ENCODE measurements at places on chromosomes 4 and X.

DNA sequence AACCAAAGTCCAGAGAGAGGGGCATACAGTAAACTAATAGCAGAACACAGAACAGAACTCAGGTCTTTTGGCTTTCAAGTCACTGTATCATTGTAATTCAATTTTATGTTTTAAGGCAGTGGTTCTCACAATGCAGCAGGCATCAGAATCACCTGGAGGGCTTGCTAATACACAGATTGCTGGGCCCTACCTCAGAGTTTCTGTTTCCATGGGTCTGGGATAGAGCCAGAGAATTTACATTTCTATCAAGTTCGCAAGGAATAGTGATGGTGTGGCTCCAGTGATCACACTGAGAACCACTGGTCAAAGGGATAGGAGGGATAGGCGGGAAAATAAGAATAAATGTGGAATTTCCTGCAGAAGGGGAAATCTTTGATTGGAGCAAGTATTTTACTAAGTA lies 36.7 kb downstream of the LANCL3 start:
- peak; percentile 3 for DNase-seq
- no peaks in the 10 kb centered on the region for H3K36me3 ChIP-seq
- no peaks in the 10 kb centered on the region for H3K4me1 ChIP-seq

GRCh38 chrX:41921492-41922430 lies 1.6 kb downstream of the CASK start:
- H3K36me3 ChIP-seq: no peaks in the 10 kb centered on the region
- no peak overlapping the region for H3K27ac ChIP-seq
- peak; percentile 13 for DNase-seq
- H3K4me1 ChIP-seq: no peaks in the 10 kb centered on the region
- H3K27me3 ChIP-seq: no peaks in the 10 kb centered on the region
- H3K4me3 ChIP-seq: peak overlapping the region; percentile 49

GRCh38 chr4:101050837-101051205 lies 296.5 kb downstream of the PPP3CA start:
- peaks cover 3% of the 10 kb centered on the region for H3K4me1 ChIP-seq
- no peak for DNase-seq
- H3K36me3 ChIP-seq: no peaks in the 10 kb centered on the region
- H3K27ac ChIP-seq: no peak overlapping the region
- H3K4me3 ChIP-seq: no peak overlapping the region
- H3K27me3 ChIP-seq: no peaks in the 10 kb centered on the region

DNA sequence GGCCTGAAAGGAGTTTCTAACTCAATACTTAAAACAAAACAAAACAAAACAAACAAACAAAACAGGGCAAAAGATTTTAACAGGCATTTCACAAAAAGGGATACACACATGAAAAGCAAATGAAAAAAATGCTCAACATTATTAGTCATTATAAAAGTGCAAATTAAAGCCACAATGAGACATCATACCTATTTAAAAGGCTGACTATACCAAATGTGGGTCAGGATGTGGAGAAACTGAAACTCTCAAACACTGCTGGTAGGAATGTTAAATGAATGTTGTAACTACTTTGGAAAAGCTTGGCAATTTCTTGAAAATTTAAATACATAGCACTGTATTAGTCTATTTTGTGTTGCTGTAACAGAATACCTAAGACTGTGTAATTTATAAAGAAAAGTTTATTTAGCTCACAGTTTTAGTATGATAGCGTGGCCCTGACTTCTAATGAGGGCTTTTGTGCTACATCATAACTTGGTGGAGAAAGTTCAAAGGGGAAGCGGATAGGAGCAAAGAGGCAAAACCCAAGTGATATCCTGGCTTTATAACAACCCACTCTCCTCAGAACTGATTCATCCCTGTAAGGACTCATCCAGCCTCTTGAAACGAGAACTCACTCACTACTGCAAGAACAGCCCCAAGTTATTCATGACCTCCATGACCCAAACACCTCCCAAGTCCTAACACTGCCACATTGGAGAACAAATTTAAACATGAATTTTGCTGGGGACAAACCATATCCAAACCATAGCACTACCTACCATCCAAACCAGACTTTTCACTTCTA lies 214.0 kb downstream of the TEX11 start:
- H3K4me3 ChIP-seq: no peak overlapping the region
- H3K27ac ChIP-seq: no peak overlapping the region
- no peaks in the 10 kb centered on the region for H3K4me1 ChIP-seq

GRCh38 chr4:85886665-85887064 lies 411.7 kb downstream of the ARHGAP24 start:
- H3K4me1 ChIP-seq: peaks cover 14% of the 10 kb centered on the region
- no peaks in the 10 kb centered on the region for H3K36me3 ChIP-seq
- no peak overlapping the region for H3K27ac ChIP-seq
- no peaks in the 10 kb centered on the region for H3K27me3 ChIP-seq

GRCh38 chrX:123499787-123500186 lies 233.1 kb downstream of the THOC2 start:
- H3K36me3 ChIP-seq: no peaks in the 10 kb centered on the region
- no peaks in the 10 kb centered on the region for H3K27me3 ChIP-seq
- no peak overlapping the region for H3K4me3 ChIP-seq
- no peak overlapping the region for H3K27ac ChIP-seq
- H3K4me1 ChIP-seq: no peaks in the 10 kb centered on the region

- H3K36me3 ChIP-seq: no peaks in the 10 kb centered on the region
- peak within 1 kb of the TSS; percentile 75 for H3K4me3 ChIP-seq
- peak; percentile 40 for DNase-seq
- peaks cover 2% of the 10 kb centered on the region for H3K4me1 ChIP-seq
- peaks cover 6% of the 10 kb centered on the region for H3K27me3 ChIP-seq
- H3K27ac ChIP-seq: peak within 1 kb of the TSS; percentile 62
Observed at GRCh38 chr4:7043284-7044136, at the start of gene TADA2B. TADA2B (plus strand) TSS chr4:7043372; CDS start chr4:7043580, 208 bp downstream.

GRCh38 chrX:130084631-130085237 lies 25.6 kb downstream of the ELF4 start:
- no peak overlapping the region for H3K27ac ChIP-seq
- no peak overlapping the region for H3K4me3 ChIP-seq
- no peak for DNase-seq
- no peaks in the 10 kb centered on the region for H3K27me3 ChIP-seq
- no peaks in the 10 kb centered on the region for H3K36me3 ChIP-seq

GRCh38 chrX:66150163-66150562 lies 13.9 kb upstream of the HEPH start:
- DNase-seq: peak; percentile 53
- H3K27me3 ChIP-seq: no peaks in the 10 kb centered on the region
- no peak overlapping the region for H3K27ac ChIP-seq
- H3K4me1 ChIP-seq: no peaks in the 10 kb centered on the region
- no peaks in the 10 kb centered on the region for H3K36me3 ChIP-seq

DNA sequence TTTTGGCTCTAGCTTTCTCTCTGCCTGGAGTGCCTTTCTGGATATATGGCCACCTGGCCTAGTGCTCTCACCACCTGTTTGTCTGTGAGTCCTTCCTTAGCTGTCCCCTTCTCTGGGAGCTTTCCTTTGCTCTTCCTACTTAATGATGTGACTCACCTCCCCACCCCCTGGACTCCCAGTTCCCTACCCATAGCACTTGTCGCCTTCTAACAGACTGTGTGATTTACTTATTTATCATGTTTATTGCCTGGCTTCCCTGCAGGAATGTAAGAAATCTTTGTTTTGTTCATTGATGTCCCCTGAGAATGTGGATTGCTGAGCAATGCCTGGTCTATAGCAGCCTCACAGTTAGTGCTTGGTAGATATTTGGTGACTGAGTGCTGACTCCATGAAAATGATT lies 18.9 kb downstream of the ADD1 start:
- no peak overlapping the region for H3K27ac ChIP-seq
- no peaks in the 10 kb centered on the region for H3K36me3 ChIP-seq
- H3K4me3 ChIP-seq: no peak overlapping the region
- H3K27me3 ChIP-seq: no peaks in the 10 kb centered on the region

- no peak overlapping the region for H3K27ac ChIP-seq
- peaks cover 4% of the 10 kb centered on the region for H3K4me1 ChIP-seq
- H3K27me3 ChIP-seq: no peaks in the 10 kb centered on the region
- DNase-seq: no peak
- H3K4me3 ChIP-seq: no peak overlapping the region
Observed at GRCh38 chr4:6672131-6672530, 21.5 kb upstream of the S100P start.

- no peaks in the 10 kb centered on the region for H3K27me3 ChIP-seq
- H3K4me3 ChIP-seq: no peak overlapping the region
- no peak overlapping the region for H3K27ac ChIP-seq
- H3K4me1 ChIP-seq: no peaks in the 10 kb centered on the region
Observed at GRCh38 chrX:96314985-96315384, 369.7 kb upstream of the DIAPH2 start.

- no peaks in the 10 kb centered on the region for H3K4me1 ChIP-seq
- H3K27ac ChIP-seq: no peak overlapping the region
- no peak overlapping the region for H3K4me3 ChIP-seq
- no peaks in the 10 kb centered on the region for H3K36me3 ChIP-seq
- H3K27me3 ChIP-seq: no peaks in the 10 kb centered on the region
Observed at GRCh38 chrX:37424000-37424429, 74.9 kb downstream of the PRRG1 start.

DNA sequence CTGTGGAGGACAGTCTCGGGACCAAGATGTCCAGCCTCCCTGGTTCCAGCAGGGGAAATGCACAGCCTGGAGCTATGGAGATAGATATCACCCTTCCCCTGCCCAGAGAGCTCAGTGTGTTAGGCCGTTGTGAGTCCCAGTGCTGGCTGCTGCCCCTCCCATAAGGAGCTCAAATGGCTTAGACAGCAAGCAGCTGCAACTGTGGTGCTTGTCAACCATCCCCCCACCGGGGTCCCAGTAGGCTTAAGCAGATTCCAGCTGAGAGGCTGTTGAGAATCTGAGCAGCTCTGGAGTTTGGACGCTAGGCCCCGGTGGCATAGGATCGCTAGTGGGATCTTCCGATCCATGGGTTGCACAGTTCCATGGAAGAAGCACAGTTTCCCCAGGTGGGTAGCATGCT lies 181.8 kb upstream of the POF1B start:
- no peaks in the 10 kb centered on the region for H3K36me3 ChIP-seq
- H3K27me3 ChIP-seq: no peaks in the 10 kb centered on the region
- no peaks in the 10 kb centered on the region for H3K4me1 ChIP-seq
- H3K27ac ChIP-seq: no peak overlapping the region

- DNase-seq: no peak
- no peaks in the 10 kb centered on the region for H3K27me3 ChIP-seq
- no peaks in the 10 kb centered on the region for H3K4me1 ChIP-seq
- H3K4me3 ChIP-seq: no peak overlapping the region
Observed at GRCh38 chr4:165312506-165312905, 15.0 kb upstream of the MSMO1 start.

All from mesendoderm (in vitro differentiated cells).